H1 (cell line): ENCODE measurements at places on chromosomes 6 and 20.

DNA sequence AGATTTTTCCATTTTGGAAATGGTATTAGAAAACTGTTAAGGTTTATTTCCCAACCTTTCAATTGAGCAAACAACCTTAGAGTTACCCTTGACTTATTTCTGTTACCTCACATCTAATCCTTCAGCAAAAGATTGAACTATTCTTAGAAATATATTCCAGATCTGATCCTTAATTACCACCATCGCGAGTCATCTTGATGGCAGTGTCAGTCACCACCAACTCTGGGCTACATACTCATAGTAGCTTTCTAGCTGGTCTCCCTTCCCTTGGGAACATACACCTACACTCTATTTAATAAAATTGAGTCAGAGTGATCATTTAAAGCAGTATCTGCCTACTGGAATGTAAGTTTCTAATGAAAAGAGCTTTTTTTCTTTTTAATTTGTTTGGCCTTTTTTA is 308.2 kb downstream of the EYS start:
- no peak for DNase-seq

DNA sequence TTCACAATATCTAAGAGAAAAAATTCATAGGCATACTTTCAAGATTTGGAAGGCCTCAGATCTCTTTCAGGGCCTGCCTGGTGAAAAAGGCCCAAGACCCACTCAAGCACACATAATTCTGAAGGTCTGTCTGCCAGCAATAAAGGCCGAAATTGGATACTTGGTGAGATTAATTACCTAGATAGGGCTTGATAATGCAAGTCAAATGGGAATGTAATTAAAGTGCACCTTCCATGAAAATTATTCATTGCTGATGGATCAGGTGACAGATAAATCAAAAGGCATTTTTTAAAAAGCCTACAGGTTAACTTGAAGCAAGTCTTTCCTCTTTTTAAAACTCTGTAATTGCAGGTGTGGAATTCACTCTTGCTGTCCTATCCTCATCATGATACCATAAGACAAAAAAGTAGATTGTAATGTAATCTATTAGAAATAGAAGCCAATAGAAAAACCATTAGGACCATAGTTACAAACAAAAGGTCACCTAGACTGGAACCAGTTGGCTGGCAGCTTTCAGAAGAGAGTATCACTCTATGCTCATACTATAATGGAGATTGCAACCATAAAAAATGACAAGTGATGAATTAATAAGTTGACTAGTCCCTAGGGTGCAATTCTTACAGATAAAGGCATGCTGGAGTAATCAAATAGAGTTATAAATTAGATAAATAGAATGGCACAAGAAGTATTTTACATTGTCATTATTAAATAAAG is 77.3 kb downstream of the EPHA7 start:
- no peak for DNase-seq

DNA sequence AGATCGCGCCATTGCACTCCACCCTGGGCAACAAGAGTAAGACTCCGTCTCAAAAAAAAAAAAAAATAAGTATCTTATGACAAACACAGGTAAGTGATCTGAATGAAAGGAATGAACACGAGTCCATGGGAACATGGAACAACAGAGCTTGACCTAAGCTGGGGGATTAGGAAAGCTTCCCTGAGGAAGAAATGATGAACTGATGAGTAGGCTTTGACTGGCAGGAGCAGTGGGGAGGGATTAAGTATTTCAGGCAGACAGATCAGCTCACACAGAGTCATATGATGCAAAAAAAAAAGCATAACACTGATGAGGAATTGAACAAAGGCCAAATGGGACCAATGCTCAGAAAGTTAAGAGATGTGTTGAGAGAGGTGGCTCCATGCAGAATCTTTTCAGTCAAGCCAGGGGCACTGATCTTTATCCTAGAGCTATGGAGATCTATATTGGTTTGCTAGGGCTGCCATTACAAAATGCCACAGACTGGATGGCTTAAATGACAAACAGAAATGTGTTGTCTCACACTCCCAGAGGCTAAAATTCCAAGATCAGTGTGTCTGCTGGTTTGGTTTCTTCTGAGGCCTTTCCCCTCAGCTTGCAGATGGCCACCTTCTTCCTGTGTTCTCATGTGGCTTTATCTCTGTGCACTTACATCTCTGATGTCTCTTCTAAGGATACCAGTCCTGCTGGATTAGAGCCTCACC is 85.6 kb downstream of the ANKRD6 start:
- no peak for DNase-seq

GRCh38 chr6:5199702-5200101 is 61.0 kb downstream of the LYRM4 start:
- DNase-seq = no peak

GRCh38 chr20:62668441-62669027 is 26.2 kb downstream of the SLCO4A1 start:
- peak; percentile 44 for DNase-seq

DNA sequence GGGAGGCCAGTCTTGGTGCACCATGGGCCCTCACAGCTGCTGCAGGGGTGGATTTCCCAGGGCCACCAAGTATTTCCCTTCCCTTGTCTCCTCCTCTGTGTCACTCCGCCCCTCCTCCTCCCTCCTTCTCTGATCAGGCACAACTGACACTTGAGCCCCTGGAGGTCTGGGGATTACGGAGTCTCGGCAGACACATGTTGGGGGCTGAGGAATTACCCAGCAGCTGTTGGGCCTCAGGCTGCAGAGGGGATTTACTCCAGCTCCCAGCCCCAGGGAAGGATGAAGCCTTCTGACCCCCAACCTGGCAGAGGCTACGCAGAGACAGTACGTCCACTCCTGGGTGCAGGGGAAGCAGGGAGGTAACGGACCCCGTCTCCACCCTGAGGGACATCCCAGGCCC is 420.5 kb upstream of the SULF2 start:
- no peak for DNase-seq
